ENCODE measurements at places on chromosomes 5 and 9.

DNA sequence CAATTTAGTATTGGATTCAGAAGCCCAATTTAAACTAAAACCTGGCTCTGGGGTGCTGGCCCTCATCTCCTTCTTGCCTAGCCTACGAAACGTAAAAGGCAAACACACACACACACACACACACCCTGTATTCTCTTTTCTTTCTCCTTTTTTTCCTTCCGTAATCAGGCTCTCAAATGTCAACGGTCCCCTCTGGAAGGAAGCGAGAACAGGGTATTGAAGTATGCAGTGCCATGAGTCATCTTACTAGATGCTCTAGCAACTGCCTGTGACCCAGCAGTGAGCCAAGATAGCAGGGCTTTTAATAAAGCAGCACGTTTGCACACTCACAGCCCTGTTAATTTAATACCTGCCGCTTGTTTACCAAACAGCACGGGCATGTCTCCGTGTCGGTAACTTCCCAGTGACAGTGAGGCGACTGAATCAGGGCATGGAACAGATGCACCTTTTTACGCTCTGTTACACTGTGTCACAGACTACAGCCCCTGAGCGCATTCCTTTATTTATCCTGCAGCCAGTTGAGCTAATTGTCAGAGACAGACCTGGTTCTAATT lies 243.8 kb downstream of the BNC2 start:
- DNase-seq: peak; percentile 34

DNA sequence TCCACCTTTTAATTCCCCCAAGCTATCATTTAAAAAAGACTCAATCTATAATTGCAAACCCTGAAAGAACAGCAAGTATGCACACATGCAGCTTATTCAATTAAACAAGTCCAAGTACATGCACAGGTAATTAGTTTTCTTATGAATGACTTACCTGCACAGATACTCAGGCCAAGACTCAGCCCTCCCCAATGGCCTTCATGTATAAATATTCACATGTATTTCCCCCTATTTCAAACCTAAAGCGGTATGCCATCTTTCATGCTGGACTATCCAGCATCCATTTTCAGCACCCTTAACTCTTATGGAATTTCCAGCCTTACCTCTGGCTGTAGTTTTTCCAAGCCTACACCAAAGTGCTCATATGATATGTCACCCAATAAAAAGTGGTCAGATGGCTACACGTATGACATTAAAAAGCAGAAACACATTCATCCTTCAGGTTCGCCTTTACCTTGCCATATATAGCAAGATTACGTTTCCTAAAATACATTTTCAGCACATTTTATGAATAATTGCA lies 205.5 kb downstream of the MEF2C start:
- DNase-seq: no peak

- no peak for DNase-seq
Observed at GRCh38 chr9:37943345-37944265, 39.7 kb upstream of the SLC25A51 start.

- peak; percentile 59 for DNase-seq
Observed at GRCh38 chr5:112174959-112175594, 244.0 kb downstream of the EPB41L4A start.

GRCh38 chr9:36956908-36957307 lies 77.2 kb downstream of the PAX5 start:
- no peak for DNase-seq

- DNase-seq: no peak
Observed at GRCh38 chr9:131049829-131050715, 41.1 kb downstream of the LAMC3 start.

DNA sequence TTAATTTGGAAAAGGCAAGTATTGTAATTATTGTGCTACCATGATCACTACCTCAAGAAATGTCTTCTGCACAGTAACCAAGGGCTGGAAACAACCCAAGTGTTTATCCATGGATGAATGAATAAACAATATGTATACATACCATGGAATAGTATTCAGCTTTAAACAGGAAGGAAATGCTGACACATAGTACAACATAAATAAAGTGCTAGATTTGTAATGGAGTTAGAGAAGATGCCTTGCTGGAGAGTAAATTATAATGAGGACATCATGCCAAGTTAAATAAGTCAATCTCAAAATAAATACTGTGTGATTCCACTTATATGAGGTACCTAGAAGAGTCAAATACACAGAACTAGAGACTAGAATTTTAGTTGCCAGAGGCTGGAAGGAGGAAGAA lies 160.0 kb downstream of the CCDC192 start:
- DNase-seq: peak; percentile 50

GRCh38 chr9:70491426-70492318 lies 77.2 kb upstream of the KLF9 start:
- no peak for DNase-seq

- no peak for DNase-seq
Observed at GRCh38 chr5:180648658-180649296, 623 bp downstream of the FLT4 start.

DNA sequence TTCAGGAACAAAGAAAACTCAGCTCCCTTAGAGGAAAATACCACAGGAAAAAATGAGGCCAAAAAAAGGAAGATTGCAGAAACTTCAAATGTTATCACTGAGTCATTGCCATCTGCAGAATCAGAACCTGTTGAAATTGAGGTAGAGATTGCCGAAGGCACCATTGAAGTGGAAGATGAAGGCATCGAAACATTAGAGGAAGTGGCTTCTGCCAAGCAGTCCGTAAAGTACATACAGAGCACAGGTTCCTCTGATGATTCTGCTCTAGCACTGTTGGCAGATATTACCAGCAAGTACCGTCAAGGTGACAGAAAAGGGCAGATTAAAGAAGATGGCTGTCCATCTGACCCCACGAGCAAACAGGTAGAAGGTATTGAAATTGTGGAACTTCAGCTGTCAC lies 30.8 kb upstream of the NIM1K start:
- DNase-seq: no peak

DNA sequence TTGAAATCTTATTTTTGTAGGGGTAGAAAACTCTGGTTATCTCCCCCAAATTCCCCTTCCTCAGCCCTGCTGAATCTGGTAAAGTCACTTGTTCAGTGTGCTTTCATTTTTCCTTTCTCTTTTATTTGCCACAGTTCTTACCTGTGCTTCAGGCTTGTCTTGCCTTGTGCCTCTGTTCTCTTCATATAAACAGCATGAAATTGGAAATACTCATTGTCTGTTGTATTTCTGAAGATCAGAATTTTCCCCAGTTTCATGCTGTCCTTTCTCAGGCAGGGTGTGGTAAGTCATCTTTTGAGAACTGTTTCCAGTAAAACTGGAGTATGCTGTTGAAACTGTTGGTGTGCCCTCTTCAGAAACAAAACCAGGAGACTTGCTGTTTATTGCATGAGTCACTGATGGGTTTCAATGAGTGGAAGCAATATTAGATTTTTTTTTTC lies 7.0 kb downstream of the PAM start:
- DNase-seq: no peak

- no peak for DNase-seq
Observed at GRCh38 chr5:40191150-40191549, 488.6 kb upstream of the PTGER4 start.

DNA sequence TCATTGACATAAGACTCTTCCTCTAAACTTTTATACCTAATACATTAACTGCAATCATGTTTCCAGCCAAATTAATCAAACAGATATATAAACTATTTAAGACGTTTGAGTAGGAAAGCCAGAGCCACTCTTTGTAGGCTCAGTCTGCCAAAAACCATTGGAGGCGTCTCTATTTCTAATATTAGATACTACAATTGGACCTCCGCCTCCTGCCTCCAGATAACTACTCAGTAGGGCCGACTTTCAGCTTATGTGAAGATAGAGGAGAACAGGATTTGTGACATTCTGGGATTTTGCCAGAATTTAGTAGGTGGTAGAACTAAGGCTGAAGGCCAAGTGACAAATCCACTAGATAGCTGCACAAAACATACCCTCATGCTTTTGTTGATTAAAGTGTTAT lies 463.0 kb downstream of the CETN3 start:
- no peak for DNase-seq

GRCh38 chr5:149054416-149054815 lies 8.4 kb downstream of the SH3TC2 start:
- DNase-seq: no peak

DNA sequence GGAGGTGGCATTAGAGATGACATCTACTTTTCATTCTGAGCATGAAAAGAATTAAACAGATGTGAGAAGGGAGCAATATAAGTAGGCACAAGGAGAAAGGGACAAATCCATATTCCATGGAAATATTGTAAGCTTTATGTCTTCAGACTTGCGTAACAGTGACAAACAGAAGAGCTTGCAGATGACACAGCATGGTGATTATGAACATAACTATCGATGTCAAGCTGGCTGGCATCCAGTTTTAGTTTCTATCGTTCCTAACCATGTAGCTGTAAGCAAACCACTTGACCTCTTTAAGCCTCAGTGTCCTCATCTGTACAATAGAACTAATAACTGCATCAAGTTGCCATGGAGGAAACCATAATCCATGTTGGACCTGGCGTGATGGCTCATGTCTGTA lies 246.7 kb upstream of the ADRA1B start:
- no peak for DNase-seq

DNA sequence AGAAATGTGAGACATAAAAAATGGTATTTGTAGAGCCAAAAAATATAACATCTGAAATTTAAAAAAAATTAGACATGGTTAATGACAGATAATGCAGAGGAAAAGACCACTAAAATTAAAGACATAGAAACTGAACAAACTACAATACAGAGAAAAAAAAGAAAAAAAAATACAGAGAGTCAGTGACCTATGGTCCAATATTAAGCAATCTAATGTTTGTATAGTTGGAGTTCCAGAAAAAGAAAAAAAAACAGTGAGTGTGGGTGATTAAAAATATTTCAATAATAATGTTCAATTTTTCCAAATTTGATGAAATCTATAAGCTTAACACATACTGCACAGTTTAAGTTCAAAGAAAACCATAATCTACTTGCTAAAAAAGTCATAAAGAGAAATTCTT lies 207.6 kb downstream of the MPDZ start:
- DNase-seq: no peak

- no peak for DNase-seq
Observed at GRCh38 chr5:14175381-14175780, 32.2 kb downstream of the TRIO start.

DNA sequence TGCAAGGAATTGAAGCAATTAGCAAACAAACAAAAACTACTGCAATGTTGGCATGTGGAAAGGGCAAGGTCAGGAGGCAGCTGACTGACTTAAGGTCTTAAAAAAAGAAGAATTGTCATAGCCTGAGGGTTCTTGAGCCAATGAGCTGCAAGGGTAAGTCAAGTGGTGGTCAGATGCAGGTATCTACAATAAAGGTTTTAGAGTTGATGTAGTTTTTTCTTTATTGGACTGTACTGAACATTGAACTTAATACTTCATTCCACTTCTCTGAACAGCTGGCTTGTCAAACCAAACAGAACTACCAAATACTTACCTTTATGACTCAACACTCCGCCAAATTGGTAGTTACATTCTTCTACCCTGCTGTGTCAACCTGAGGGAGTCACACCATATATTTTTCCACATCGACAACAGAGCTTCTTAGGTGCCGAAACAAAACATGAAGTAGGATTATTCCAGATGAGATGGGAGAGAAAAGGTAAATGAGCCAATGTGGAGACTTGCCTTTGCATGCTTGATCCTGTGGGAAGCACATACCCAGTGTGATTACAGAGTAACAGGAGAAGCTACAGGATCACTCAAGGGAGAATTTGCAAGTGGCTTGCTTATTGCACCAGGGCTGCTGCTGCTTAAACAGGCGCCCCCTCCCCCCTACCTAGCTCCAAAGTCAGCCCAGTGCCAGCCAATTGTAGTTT lies 35.3 kb downstream of the EQTN start:
- DNase-seq: no peak

GRCh38 chr9:2638871-2639673 lies 17.5 kb downstream of the VLDLR start:
- no peak for DNase-seq

GRCh38 chr5:97891971-97892370 lies 708.9 kb upstream of the RIOK2 start:
- no peak for DNase-seq

- no peak for DNase-seq
Observed at GRCh38 chr9:136324501-136325300, 2.6 kb upstream of the GPSM1 start.
